ENCODE measurements at places on chromosomes 7 and 10. TPM values are rescaled to one million over a fixed set of nuclear protein-coding genes. Genes with fewer than 3 reads are reported as not detected.
A peak's percentile ranks its signal among the peaks of the same experiment; 100 is the strongest.

DNA sequence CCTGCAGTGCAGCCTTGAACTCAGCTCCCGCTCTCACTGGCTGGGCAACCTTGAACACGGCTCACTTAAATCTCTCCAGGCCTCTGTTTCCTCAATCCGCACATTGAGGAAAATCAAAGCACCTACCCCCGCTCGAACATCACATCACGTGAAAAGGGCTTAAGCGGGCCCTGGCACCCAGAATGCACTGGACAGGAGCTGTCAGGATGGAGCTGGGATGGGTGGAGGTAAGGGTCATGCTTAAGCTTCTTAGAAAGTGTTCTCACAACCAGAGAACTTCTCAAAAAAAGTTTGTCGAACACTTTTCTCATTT is 55.7 kb upstream of the MGMT start:
- no peak for DNase-seq

- no peak for DNase-seq
These were observed 155.1 kb downstream of the LYZL1 start for GRCh38 chr10:29443745-29444523.

DNA sequence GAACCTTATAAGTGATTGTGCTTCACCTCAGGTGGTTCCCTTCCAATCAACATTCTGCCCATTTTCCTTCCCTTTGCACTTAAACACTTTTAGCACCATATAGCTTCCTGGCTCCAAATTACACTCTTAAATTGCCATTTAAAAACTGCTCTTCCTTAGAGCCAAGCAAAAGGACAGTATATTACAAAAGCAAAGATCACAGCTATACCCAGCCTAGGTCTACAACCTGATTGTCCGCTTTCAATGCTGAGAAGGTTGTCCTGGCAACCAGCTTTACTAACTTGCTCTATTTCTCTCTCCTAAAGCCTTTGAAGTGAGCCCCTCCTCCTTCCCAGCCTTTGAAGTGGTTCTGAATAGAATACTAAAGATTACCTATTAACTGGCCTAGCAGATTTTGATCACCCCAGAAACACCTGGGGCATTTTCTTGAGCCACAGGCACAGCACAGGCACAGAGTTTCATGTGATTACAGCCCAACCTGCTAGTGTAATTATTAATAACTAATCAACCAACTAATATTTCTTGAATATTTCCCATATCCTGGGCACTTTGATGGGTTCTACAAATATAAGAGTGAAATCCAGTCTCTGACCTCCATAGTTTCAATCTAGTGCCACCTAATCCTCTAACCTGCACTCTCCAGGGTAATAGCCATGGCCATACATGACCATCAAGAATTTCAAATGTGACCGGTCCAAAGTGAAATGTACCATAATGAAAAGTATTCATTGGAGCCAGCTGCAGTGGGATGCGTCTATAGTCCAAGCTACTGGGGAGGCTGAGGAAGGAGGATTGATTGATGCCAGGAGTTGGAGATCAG is 63.6 kb upstream of the TRIM24 start:
- DNase-seq = no peak

GRCh38 chr7:116494472-116494871 is 5.1 kb upstream of the CAV2 start:
- no peak for DNase-seq

DNA sequence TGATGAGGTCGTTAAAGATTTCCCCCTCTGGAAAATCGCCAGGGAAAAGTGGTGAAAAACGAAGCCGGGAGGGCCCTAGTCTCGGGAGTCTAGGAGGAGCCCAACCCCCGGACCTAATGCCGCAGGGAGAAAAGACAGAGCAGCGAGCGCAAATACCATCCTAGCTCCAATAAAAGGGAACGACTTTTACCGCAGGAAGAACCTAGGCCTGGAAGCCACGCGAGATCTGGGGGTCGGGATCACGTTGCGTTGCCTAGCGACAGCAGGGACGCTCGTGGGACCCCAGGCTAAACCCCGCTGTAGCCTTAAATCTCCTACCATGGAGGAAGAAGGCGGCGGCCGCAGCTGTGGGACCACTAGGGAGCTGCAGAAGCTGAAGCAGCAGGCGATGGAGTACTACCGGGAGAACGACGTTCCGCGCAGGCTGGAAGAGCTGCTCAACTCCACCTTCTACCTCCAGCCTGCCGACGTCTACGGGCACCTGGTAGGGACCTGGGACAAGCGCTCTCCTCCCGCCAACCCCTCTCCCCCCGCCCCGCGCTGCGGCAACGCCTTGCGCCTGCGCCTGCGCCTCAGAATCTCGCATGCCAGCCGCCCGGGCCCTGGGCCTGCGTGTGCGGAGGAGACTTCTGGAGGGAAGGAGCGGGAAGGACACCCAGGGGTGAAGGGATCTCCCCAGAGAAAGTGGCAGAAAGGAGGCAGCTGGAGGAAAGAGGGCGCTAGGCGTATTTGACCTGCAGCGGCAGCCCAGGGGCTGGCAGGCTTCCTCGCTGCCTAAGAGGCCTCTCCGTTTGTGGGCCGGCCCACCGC is at the start of gene ENO4:
TSS of gene ENO4 (plus strand) at position 252 of the 810 bp plus-strand sequence. CDS start at position 320, 68 bp downstream.
- DNase-seq = peak; percentile 82

- no peak for DNase-seq
These were observed 73.2 kb downstream of the DNAJB6 start for GRCh38 chr7:157409753-157410727.

The CAMK1D gene
- total RNA-seq = 1.8 TPM

DNA sequence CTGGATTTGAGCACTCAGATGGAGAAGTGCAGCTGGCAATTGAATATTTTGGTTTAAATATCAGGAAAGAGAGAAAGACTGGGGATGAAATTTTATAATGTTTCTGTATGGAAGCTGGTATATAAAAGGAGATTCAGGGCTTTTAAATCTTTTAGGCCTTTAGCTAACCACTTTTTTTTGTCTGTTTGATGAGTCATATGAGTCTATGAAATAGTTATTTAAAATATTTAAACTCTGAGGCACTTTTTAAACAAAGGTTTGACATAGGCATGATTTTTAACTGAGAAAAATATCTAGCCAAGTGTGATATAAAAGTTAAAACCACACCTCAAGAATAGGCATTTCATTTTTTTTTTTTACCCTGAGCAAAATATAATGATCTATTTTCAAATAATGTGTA is 944.3 kb downstream of the GATA3 start:
- no peak for DNase-seq

- DNase-seq = no peak
These were observed 66.6 kb upstream of the ZNF479 start for GRCh38 chr7:57198801-57199200.

GRCh38 chr10:120012566-120012965 is 120.0 kb downstream of the SEC23IP start:
- DNase-seq = no peak

- no peak for DNase-seq
These were observed 560.3 kb downstream of the SDK1 start for GRCh38 chr7:3861386-3861785.

The NYAP1 gene
- not detected for total RNA-seq

The MBL2 gene
- total RNA-seq = not detected

The HOXA10 gene
- total RNA-seq = not detected

DNA sequence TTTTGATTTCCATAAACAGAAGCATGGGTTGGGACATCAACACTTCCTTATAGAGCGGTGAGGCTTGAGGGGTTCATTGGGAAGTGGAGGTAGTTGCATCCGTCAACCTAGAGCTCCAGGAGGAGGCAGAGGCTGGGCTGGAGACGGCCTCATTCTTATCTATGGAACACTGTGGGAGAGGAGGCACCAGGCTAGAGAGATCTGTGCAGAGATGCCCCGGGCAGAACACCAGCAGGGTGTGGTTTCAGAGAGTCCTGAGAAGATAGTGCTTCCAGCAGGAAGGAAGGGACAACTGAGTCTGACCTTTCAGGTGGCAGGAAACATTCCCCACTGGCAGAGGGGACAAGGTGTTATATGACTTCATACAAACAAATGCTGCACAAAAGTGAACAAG is 56.7 kb downstream of the TCERG1L start:
- DNase-seq = no peak

All from heart left ventricle (tissue), 16 donors.